Glutamatergic neuron (in vitro differentiated cells): ENCODE measurements at places on chromosomes 11 and 22. TPM values are rescaled to one million over a fixed set of nuclear protein-coding genes. Genes with fewer than 3 reads are reported as not detected.

The AIP gene
- 43.0 TPM for total RNA-seq

The PRRG4 gene
- total RNA-seq = 0.10 TPM

The LGALS12 gene
- total RNA-seq = not detected

The CBLIF gene
- total RNA-seq = not detected

The CALCB gene
- 0.74 TPM for total RNA-seq

The MIAT gene
- 1,100 TPM for total RNA-seq

The DENND6B gene
- total RNA-seq = 32.1 TPM

The MS4A15 gene
- total RNA-seq = not detected

The PGA5 gene
- total RNA-seq = not detected

The SAA2 gene
- 0.44 TPM for total RNA-seq

The MFNG gene
- 61.1 TPM for total RNA-seq

The ASPHD2 gene
- total RNA-seq = 19.0 TPM

The SHANK3 gene
- 20.4 TPM for total RNA-seq

The APOA4 gene
- not detected for total RNA-seq

The SLC43A3 gene
- total RNA-seq = 10.8 TPM

The SCGB2A2 gene
- total RNA-seq = not detected

The GLYAT gene
- not detected for total RNA-seq

The RFPL3 gene
- total RNA-seq = not detected

The SLC22A6 gene
- total RNA-seq = not detected

The NCF4 gene
- not detected for total RNA-seq

The PTPN5 gene
- total RNA-seq = 25.8 TPM

The MN1 gene
- total RNA-seq = 0.91 TPM

The MS4A4E gene
- total RNA-seq = not detected

The KRTAP5-2 gene
- not detected for total RNA-seq

The VPS37C gene
- total RNA-seq = 27.1 TPM

The OR52E8 gene
- not detected for total RNA-seq

The CD3E gene
- not detected for total RNA-seq

The ZNF214 gene
- total RNA-seq = 1.8 TPM

The C22orf23 gene
- total RNA-seq = 0.64 TPM

The VSTM5 gene
- 2.0 TPM for total RNA-seq

The MRGPRF gene
- 1.0 TPM for total RNA-seq

The TRIM51 gene
- total RNA-seq = 0.37 TPM

The RPS3 gene
- 1,391 TPM for total RNA-seq

The SSRP1 gene
- total RNA-seq = 91.4 TPM

The RFPL2 gene
- 1.4 TPM for total RNA-seq

The UBXN1 gene
- total RNA-seq = 146 TPM

The FJX1 gene
- total RNA-seq = 74.3 TPM

The PANX2 gene
- total RNA-seq = 1.8 TPM

The APOBEC3B gene
- total RNA-seq = not detected
